ENCODE measurements at places on chromosomes 2 and 18. TPM values are rescaled to one million over a fixed set of nuclear protein-coding genes. Genes with fewer than 3 reads are reported as not detected.

ITPRIPL1 gene
- total RNA-seq = 1.9 TPM

RIT2 gene
- not detected for total RNA-seq

GDF7 gene
- 0.23 TPM for total RNA-seq

UGT1A5 gene
- not detected for total RNA-seq

HTR2B gene
- 0.49 TPM for total RNA-seq

CD207 gene
- total RNA-seq = not detected

IL1R1 gene
- total RNA-seq = 5.7 TPM

COX5B gene
- total RNA-seq = 1,322 TPM

VWC2L gene
- total RNA-seq = not detected

SNTG2 gene
- 2.2 TPM for total RNA-seq

CSRNP3 gene
- 5.0 TPM for total RNA-seq

ARHGAP28 gene
- 3.7 TPM for total RNA-seq

EMILIN2 gene
- 32.4 TPM for total RNA-seq

MEIS1 gene
- total RNA-seq = 39.3 TPM

POTEC gene
- total RNA-seq = not detected

UGT1A1 gene
- not detected for total RNA-seq

ECEL1 gene
- total RNA-seq = not detected

OR6B2 gene
- not detected for total RNA-seq

ACVR1C gene
- total RNA-seq = 0.07 TPM

ATOH8 gene
- total RNA-seq = 11.3 TPM

ANKRD30BL gene
- total RNA-seq = not detected

CNTNAP5 gene
- not detected for total RNA-seq

IL36A gene
- not detected for total RNA-seq

NOTO gene
- total RNA-seq = not detected

FZD7 gene
- 9.4 TPM for total RNA-seq

ANKRD12 gene
- total RNA-seq = 34.5 TPM

Measured in heart right ventricle (tissue), 16 donors.